ENCODE measurements at places on chromosomes 12 and 14.

GRCh38 chr14:104477666-104478380, 101.7 kb upstream of the C14orf180 start:
- no peak for DNase-seq

DNA sequence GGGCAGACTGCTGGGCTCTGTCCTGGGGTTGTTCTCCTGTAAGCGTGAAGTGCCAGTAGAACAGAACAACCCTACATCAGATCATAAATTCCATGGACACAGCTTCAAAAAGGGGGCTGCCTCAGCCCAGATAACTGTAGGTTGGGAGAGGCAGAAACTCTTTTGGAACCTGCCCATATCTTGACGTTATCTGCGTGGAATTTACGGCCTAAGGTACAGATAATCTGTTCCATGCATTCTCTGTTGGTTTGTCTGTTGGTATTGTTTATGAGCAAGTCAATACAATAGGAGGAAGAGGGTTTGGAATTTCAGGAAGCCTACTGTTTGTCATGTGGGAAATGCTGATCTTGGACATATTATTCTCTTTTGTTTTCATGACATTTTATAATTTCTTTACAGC, 36.7 kb downstream of the SLC25A47 start:
- DNase-seq: no peak

DNA sequence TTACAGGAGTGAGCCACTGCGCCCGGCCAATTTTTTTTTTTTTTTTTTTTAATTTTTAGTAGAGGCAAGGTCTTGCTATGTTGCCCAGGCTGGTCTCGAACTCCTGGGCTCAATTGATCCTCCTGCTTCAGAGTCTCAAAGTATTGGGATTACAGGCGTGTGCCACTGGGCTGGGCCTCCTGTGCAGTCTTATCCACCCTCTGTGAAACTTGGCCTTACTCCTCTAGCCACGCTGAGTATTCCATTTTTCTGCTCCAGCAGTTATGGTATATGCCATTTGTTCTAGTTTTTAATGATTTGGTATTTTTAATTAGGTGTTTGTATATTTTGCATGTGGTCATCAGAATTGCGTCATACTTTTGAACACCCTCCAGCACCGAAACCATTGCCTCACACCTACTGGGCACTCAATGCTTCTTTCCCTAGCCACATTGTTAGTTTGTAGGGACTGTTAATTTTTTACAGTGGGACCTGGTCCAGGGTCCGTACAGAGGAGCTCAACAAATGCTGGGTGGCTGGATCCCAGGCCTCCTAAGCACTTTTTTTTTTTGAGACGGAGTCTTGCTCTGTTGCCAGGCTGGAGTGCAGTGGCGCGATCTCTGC, 11.4 kb downstream of the RIOX1 start:
- DNase-seq: no peak

GRCh38 chr12:83676781-83677295, 990.1 kb downstream of the TMTC2 start:
- DNase-seq: no peak

GRCh38 chr12:63163541-63163940, 12.5 kb upstream of the AVPR1A start:
- no peak for DNase-seq
